ENCODE measurements at places on chromosomes 12 and 14.
A peak's percentile ranks its signal among the peaks of the same experiment; 100 is the strongest.

DNA sequence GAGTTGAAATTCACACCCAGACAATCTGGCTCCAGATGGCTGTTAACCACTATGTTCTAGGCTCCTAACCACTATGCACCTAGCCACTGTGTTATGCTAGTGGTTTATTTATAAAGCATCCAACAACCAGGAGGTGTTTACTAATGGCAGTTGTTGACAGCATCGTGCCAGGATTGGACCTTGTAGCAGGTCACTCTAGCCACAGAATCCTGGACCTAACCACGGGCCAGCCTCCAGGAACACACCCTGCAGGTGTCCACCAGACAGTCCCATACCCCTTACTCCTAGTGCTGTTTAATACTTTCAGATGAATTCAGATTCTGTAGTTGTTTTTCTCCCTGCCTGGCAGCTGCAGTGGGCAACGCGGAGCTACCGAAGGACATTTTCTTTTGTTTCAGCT lies 109.4 kb upstream of the MYL2 start:
- no peak for DNase-seq

DNA sequence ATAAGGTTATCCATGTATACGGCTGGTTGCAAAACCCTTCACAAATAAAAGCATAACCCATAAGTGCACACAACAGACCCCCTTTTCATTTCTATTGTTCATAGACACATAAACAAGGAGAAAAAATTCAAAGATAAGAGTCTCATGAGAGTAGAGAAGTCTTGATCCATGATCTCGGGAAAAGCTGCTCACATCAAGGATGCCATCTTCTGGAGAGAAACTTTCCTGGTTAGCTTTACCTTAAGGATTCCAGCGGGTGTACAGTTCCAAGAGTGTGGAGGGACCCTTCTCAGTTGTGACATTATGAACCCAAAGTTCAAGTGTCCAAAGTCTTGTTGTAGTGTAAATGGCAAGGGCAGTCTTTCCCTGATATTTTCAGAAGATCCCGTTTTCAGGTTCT lies 144.5 kb downstream of the LLPH start:
- DNase-seq, result no peak

DNA sequence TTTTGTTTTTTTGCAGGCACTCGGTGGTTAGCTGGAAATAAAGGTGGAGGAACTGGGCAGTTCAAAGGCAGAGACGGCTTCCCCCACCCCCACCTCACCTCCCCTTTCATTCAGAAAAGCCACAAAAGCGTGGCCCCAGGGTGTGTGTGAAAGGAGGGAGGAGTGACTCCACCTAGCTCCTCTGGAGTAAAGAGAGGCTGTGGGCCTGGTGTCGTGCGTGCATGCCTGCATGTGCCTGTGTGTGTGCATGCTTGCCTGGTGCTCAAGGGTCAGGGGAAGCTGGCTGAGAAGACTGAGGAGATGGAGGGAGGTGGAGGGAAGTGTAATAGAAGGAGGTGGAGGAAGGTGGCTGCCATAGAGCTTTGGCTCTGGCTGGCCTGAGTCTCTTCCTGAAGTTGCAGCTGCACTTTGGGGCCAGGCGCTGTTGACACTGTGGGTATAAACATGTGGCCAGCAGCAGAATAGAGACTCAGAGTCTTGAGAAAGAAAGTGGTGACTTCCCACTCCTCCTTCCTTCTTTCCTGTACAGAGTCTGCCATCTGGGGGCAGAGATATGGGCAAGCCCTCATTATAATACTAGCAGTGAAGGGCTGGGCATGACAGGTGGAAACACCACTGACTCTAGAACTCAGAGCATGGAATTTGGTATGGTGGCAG lies 36.9 kb upstream of the SINHCAF start:
- peak; percentile 30 for DNase-seq

GRCh38 chr12:49298160-49298559 lies 3.2 kb downstream of the PRPH start:
- no peak for DNase-seq

- peak; percentile 83 for DNase-seq
Measured at GRCh38 chr12:57089271-57090245, 644 bp downstream of the NAB2 start.

GRCh38 chr14:55588259-55588699 lies 8.3 kb downstream of the KTN1 start:
- DNase-seq, result no peak

GRCh38 chr12:132154941-132155770 lies 10.9 kb downstream of the NOC4L start:
- DNase-seq, result no peak

DNA sequence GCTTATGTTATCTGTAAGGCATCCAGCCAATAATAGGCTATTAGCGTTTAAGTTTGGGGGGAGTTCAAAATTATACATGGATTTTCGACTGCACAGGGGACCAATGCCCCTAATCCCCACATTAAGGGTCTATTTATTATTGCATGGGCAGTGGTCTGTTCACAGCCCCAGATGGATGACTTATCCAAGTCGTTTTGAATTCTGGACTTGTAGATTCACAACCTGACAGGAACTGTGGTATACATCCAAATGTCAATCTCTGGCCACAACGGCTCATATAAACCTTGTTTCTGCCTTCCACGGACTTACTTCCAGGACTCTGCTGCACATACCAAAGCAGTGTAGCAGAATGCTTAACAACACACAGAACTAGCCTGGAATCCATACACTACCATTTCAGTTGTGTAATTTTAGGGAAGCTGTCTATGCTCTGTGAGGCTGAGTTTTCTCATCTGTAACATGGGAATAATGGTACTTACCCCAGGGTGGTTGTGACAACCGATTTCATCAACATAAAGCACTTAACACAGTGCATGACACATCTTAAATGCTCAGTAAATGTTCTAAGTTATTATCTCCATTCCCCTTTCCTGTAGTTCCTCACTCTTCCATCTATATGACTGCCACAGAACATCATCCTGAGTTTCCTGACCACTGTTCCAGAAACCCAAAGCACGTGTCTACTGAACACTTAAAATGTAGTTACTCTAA lies 3.7 kb downstream of the DDX24 start:
- DNase-seq, result no peak

- no peak for DNase-seq
Measured at GRCh38 chr14:22370084-22370847, 218.8 kb downstream of the DAD1 start.

DNA sequence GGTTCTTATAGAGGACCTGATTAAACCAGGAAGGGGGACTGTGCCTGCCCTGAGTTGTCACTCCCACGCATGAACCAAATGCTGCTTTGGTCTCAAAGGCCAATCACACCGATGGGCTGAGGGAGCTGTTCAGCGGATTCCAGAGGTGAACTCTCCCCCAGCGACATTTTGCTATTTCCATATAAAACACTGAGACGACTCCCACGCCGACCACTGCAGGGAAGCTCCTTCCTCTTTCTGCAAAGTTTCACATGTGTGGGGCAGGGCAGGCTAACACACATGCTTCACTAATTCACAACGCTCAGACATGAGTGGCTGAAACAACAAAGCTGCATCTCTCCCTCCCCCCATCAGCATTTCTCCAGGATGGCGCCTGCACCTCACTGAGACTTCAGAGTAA lies 37.8 kb upstream of the TMEM132D start:
- DNase-seq, result no peak

GRCh38 chr14:68965261-68965761 lies 13.8 kb downstream of the ACTN1 start:
- DNase-seq, result no peak

DNA sequence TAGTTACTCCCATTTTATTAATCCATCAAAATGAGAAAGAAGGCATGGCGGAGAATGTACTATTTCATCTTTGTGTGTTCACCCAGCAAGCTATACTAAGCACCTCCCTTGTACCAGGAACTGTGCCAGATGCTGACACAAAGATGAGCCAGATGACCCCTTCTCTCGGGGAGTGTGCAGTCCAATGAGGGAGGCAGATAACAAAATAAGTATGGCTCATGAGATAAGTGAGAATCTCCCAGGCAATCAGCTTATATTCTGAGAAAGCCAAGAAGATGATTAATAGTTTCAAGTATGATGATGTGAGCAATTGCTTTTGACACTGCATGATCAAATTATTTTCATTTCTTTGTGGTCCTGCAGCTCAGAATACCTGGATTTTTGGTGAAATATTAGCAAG lies 1.3 kb upstream of the TMEM233 start:
- DNase-seq, result no peak

DNA sequence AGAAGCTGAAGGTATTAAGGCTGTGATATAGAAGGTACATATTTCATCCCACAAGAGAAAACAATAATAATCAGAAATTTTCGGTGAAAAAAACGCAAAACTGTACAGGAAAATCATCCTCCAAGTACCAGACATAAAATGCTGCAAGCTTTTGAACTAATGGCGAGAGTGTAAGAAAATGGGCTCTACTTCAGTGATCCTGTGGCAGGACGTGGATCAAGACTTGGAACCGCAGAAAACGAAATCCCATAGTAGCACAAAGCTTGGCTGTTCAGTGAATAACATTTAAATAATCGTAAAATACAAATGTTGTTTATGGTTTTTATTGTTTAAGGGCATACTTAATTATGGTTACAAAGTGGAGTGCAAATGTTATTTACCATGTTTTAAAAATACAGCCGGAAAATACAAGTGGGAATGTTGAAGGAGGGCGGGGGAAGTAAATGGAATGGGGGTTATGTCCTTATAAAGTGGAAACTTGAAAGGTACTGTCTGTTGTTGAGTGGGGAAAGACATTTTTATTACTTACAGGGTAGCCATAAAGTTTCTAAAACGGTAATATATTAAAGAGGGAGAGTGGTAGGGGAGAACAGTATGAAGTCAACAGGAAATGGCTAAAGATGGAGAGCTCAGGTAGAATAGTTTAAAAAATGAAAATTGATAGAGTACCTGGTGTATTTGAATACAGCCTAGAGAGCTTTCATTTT lies 1.1 kb downstream of the SMIM10L1 start:
- no peak for DNase-seq

DNA sequence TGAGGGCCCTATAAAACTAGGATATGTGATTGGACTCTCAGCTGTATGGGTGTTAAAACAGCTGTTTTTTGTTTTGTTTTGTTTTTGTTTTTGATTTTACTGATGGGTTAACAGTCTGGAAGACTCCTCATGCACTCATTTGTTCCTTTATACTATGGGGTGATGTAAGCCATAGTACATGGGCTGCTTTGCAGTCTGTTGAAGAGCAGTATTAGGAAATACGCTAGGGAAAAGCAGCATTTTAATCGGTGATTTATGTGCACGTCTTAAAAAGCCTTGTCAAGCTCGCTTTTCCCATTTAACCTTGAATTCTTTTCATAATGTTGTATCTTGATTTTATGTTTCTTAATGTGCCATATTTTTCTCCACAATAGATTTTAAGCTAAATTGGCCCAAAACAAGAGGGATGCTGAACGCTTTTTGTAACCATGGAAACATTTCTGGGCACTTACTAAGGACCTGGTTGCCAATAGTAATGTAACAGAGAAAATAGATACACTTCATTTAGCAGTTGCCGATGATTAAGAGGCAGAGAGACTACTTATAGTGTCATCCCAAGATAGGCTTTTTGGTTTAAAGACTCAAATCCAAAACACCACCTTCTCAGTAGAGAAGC lies 244.0 kb downstream of the SNAPC1 start:
- no peak for DNase-seq

- no peak for DNase-seq
Measured at GRCh38 chr12:130988751-130989150, 35.0 kb downstream of the ADGRD1 start.

- no peak for DNase-seq
Measured at GRCh38 chr14:99216191-99216590, 55.8 kb downstream of the BCL11B start.

GRCh38 chr12:41972196-41972595 lies 172.5 kb downstream of the GXYLT1 start:
- no peak for DNase-seq

DNA sequence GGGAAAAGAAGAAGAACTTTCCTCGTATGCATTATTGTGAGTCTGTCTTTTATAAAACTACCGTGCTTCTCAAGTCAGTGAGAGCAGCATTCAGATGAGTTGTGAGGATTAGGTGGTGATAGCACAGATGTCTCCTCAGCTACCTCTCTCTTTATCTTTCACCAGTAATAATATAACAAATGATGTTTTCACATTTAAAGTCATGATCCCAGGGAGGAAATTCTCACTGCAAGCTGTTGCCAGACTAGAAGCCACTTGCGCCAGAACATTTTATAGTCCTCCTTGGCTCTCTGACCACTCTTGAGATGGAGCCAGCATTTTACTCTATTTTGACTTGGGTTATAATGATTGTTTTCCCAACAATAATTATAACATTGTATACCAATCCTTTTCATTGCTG lies 443.1 kb downstream of the AEBP2 start:
- peak; percentile 39 for DNase-seq

DNA sequence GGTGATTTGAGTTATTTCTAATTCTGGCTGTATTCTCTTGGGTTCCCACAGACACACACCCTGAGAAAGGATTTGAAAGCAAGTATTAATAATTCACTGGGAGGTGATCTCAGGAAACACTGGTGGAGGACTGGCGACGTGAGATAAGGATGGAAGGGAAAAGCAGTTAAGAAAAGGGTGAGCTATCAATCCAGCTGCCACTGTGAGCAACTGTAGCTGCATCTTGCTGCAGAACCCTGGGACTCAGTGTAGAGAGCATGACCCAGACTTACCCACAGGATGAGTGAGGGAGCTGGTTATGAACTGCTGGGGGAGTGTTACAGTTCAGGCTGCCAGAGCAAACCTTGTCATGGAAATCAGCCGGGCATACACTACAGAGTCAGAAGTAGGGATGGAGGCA lies 71.9 kb downstream of the RESF1 start:
- DNase-seq, result no peak

DNA sequence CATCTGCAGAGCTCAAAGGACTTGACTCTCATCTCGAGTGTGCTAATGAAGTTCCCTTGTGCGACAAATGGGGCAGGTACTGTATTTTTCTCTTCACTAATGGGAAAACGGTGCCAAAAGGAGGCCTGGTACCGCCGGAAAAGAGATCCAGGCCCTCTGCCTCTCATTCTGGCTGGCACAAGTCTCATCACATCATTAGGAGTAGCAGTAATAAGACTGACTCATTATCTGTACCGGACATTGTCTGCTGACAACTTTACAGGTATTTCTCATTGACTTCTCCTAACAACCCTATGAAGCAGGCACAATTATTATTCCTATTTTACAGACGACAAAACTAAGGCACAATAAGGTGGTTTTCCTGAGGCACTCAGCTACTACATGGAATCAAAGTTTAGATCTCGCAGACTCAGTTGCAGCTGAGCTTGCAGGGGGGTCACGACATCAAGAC lies 668 bp downstream of the APPL2 start:
- no peak for DNase-seq

- DNase-seq, result no peak
Measured at GRCh38 chr14:105066240-105067071, 1.2 kb upstream of the GPR132 start.

DNA sequence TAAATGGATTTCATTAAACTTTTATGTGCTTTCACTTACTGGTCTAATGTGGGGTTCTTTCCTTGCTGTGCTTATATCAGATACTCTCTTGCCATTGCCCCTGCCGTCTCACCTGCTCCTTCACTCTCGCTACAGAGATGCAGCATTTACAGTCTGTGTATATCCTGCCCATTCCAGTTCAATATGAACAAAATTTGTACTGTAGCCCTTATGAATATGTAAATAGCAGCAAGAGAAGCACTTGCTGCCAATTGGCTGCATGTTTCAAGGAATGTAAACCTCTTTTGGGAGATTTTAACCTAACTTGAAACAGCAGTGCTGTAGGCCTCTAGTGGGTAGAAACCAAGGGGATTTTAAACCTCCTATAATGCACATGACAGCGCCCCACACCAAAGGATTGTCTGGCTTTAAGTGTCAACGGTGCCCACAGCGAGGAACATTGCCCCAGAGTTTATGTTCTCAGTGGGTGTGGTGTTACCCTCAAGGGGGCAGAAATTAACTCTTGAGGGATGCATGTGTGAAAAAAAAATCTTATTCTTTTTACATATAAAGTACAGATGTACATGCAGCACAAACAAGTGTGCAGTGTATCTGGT lies 19.1 kb downstream of the PCNX1 start:
- no peak for DNase-seq

Measured in femur (tissue), 1 donor.